ENCODE measurements at places on chromosomes 6 and 20. TPM values are rescaled to one million over a fixed set of nuclear protein-coding genes. Genes with fewer than 3 reads are reported as not detected.
A peak's percentile ranks its signal among the peaks of the same experiment; 100 is the strongest.

MRPL14 gene
- total RNA-seq: 34.6 TPM

BMP7 gene
- 8.7 TPM for total RNA-seq

SLC12A5 gene
- total RNA-seq: 19.2 TPM

CALHM4 gene
- total RNA-seq: not detected

GRCh38 chr6:107547451-107547840 lies 57.5 kb downstream of the SOBP start:
- DNase-seq: no peak

BPI gene
- total RNA-seq: not detected

- DNase-seq: no peak
Measured at GRCh38 chr6:110325197-110325596, 33.0 kb downstream of the METTL24 start.

GRCh38 chr6:20657274-20657800 lies 123.1 kb downstream of the CDKAL1 start:
- DNase-seq: no peak

- no peak for DNase-seq
Measured at GRCh38 chr20:12287575-12287974, 369.9 kb downstream of the BTBD3 start.

SYTL3 gene
- 2.0 TPM for total RNA-seq

CCM2L gene
- 2.0 TPM for total RNA-seq

UNC93A gene
- total RNA-seq: not detected

GRCh38 chr6:23377830-23378229 lies 748.2 kb upstream of the NRSN1 start:
- no peak for DNase-seq

DNA sequence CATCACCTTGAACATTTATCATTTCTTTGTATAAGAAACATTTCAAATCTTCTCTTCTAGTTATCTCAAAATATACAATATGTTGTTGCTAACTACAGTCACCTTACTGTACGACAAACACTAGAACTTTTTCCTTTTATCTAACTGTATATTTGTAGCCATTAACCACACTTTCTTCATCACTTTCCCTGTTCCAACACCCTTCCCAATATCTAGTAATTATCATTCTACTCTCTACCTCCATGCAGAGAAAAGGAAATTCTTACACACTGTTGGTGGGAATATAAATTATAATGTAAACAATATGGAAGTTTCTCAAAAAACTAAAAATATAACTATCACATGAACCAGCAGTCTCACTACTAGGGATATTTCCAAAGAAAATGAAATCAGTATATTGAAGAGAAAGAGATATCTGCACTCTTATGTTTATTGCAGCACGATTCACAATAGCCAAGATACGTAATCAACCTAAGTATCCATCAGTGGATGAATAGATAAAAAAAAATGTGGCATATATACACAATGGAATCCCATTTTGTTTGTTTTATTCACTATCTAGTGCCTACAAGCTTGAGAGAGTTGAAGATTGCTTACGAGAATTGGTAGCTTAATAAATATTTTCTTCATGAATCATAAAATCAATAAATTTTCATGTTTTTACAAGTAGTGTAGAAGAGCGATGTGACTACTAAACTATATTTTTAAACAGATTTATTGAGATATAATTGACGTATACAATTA lies 2.4 kb downstream of the RHAG start:
- DNase-seq: no peak

- no peak for DNase-seq
Measured at GRCh38 chr6:168095171-168095691, 16.2 kb upstream of the FRMD1 start.

DNA sequence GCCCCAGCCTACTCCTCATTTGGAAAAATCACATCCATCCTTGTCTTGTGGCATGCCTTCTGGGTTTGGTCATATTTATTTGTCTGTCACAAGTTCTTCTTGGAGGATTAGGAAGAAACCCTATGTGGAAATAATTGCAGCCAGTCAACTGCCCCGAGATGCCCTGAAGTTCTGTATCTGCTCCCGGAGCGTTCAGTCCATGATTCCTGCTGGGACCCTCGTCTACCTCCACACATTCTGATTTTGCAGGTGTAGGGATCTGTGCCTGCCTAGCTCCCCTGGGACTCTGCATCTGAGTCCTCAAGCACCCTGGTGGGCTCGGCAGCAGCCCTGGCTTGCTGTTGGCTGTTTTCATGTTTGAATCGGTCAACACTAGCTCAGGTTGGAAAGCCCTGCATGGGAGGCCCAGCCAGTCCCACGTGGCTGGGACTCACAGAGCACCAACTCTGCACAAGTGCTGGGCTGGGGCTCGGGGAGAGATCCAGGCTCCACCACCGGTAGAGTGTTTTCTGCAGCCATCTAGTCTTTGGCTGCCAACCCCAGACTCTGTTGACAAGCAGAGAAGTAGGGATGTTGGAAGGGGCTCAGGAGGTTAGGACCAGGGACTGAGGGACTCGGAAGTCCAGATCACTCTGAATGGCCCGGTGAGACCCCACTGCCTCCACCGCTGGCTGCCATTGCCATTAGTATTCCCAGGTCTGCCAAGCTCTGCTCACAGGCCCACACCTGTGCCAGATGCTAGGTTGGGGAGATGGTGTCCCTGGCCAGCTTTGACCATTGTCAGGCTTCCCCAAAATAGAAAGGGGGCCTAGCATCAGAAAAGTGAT lies 183.5 kb upstream of the CST7 start:
- DNase-seq: no peak

GRCh38 chr6:37802810-37803209 lies 16.7 kb upstream of the ZFAND3 start:
- DNase-seq: no peak

DNA sequence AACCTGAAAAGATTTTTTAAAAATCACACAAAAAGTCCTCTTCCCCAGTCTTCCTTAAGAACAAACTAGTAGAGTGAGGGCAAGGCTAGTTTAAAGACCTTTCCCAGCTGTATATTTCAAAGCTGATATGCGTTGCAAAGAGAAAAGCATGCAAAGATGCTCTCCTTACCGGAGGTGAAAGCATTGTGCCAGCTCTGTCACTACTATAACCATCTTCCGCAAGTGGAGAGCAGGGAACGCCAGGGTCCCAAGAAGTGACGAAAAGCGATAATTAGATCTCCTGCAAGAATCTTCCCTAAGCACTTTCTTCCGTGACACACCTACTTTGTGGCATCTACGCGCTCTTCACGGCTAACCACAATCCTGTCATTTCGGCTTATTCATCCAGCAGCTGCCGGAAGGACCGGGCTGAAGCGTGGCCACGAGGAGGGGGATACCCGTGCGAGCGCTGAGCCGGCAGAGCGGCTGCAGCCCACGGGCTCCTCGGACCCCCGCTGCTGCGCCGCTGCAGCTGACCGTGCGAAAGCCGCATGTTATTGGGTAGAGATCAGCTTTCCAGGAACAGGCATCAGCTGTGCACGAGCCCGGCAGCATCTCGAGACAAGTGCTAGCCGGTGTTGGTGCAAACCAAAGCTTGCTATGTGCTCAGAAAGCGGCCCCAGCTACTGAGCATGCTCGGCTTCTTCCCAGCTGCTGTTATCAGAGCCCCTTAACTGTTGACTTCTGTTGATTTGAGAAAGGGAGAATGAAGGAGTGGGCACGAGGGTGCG lies 57.2 kb upstream of the ARHGAP18 start:
- peak; percentile 58 for DNase-seq

ZSCAN12 gene
- total RNA-seq: 19.0 TPM

DNA sequence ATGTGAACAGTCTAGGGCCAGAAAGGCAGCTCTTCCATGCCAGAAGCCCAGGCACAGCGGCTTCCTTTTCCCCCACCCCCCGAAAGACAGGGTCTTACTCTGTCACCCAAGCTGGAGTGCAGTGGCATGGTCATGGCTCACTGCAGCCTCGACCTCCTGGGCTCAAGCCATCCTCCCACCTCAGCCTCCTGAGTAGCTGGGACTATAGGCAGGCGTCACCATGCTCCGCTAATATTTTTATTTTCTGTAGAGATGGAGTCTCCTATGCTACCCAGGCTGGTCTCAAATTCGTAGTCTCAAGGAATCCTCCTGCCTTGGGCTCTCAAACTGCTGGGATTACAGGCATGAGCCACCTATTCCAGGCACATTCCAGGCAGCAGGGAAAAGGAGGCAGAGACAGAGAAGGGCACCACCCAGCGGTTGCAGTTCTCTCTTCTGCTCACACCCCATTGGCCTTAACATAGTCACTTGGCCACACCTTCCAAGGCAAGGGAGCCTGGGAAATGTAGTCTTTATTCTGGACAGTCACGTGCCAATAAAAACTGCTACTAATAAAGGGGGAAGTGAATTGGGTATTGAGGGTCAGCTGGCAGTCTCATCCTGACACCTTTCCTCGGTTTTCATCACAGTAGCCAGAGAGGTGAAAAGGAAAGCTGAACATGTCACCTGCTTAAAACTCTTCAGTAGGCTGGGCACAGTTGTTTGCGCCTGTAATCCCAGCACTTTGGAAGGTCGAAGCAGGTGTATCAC lies 205.9 kb downstream of the ZMYND8 start:
- DNase-seq: peak; percentile 2

GRCh38 chr6:159095616-159096015 lies 50.8 kb upstream of the TAGAP start:
- DNase-seq: no peak

- no peak for DNase-seq
Measured at GRCh38 chr6:149015535-149016525, 269.0 kb downstream of the UST start.

- DNase-seq: no peak
Measured at GRCh38 chr6:30483677-30484279, 5.5 kb upstream of the HLA-E start.

DNA sequence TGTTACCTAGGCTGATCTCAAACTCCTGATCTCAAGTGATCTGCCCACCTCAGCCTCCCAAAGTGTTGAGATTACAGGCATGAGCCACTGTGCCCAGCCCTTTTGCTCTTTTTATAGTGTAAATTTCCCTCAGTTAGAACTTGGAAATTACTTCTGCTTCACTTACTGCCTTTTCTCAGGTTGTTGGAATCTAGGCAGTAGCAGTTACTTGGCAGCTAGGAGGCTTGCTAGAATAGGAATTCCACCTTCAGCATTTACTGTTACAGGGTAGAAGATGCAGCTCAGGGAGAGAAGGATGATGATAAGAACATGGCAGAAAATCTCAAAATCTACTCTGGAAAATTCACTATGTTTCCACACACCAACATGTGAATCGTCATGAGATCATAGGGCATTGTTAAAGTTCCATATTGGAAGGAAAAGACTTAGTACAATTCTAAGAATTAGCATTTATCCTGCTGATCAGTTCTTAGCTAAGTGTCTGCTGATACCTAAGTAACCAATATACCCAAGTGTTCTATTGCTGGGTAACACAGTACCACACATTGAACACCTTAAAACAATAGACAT lies 182.2 kb downstream of the SLC16A10 start:
- no peak for DNase-seq

INSM1 gene
- total RNA-seq: 15.9 TPM

ABHD16B gene
- not detected for total RNA-seq
